Hematopoietic multipotent progenitor cell treated with erythropoietin and hydrocortisone succinate and interleukin-3 and kit ligand, for 15 days (in vitro differentiated cells): ENCODE measurements at places on chromosomes 4 and X.

DNA sequence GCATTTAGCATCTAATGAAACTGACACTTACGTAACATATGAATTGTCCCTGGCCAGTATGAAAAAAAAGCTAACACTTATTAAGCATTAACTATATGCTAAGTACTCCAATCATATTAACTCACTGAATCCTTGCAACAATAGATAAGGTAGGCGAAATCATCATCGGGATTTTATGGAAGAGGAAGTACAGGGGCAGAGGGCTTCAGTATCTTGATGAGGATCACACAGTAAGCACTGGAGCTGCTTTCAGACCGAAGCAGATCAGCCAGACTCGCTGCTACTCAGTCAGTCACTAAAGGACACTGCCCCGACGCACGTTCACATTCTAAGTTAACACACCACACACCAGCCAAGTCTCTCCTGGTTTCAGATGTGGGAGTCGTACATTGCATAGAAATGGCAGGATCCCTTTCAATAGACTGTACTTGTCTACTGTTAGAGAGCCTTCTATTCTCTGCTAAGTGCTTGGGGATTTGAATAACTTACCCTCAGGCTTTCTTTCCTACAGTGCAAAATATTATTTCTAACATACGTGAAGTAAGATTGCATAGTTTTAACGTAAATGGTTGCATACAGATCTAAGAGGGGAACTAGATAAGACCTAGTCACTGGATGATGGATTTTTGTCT is 540.2 kb upstream of the TENM3 start:
- DNase-seq = no peak

DNA sequence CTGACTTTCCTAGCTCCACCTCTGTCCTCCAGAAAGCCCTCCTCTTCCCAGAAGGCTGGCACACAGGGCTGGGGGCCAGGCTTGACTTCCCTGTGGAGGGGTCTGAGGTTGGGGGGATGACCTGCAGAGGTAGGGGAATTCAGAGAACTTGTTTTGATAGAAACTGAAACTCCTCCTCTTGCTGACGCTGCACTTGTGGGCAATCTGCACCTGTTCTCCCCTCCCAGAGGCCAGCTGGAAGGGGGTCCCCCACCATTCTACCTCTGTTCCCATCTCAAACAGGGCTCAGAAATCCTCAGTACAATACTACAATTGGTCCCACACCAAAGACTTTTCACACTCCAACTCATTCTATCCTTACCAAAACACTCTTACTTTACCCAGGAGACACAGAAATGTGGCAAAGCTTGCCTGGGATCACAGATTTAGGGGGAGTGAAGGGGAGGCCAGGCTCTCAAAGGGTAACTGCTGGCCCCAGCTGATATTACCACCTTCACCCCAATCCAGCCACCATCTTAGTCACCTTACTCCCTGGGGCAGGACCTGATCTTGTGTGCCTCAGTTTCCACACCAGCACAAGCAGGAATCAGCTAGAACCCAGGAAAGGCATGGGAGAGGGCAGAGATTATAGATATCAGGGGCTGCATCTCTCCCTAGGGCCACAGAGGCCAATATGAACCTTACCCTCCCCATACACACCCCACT is 18.5 kb downstream of the OTUD5 start:
- no peak for DNase-seq

GRCh38 chr4:83757121-83757621 is 221.3 kb downstream of the GPAT3 start:
- DNase-seq = peak; percentile 89

- no peak for DNase-seq
Measured at GRCh38 chr4:169096221-169096620, 86.2 kb upstream of the CBR4 start.

DNA sequence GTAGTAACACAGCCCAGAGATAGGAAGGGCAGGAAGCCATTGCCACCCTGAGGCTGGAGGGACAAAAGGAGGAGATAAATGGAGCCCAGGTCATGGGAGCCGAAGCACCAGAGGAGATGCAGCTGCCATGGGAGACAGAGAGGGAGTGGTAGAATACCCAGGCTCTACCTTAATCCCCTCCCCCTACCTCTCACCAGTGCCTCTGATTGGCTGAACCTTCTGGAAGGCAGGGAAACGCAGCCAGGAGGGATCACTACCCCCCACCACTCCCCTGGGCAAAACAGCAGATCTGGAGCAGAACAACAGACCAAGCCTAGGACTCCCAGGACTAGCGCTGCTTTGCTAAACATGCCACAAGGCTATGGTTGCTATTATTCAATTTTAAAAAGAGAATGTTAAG is 114.2 kb downstream of the ZNF827 start:
- DNase-seq = no peak

GRCh38 chr4:4568806-4569427 is 27.1 kb upstream of the STX18 start:
- no peak for DNase-seq

GRCh38 chrX:10570601-10571000 is 49.8 kb downstream of the MID1 start:
- DNase-seq = no peak

DNA sequence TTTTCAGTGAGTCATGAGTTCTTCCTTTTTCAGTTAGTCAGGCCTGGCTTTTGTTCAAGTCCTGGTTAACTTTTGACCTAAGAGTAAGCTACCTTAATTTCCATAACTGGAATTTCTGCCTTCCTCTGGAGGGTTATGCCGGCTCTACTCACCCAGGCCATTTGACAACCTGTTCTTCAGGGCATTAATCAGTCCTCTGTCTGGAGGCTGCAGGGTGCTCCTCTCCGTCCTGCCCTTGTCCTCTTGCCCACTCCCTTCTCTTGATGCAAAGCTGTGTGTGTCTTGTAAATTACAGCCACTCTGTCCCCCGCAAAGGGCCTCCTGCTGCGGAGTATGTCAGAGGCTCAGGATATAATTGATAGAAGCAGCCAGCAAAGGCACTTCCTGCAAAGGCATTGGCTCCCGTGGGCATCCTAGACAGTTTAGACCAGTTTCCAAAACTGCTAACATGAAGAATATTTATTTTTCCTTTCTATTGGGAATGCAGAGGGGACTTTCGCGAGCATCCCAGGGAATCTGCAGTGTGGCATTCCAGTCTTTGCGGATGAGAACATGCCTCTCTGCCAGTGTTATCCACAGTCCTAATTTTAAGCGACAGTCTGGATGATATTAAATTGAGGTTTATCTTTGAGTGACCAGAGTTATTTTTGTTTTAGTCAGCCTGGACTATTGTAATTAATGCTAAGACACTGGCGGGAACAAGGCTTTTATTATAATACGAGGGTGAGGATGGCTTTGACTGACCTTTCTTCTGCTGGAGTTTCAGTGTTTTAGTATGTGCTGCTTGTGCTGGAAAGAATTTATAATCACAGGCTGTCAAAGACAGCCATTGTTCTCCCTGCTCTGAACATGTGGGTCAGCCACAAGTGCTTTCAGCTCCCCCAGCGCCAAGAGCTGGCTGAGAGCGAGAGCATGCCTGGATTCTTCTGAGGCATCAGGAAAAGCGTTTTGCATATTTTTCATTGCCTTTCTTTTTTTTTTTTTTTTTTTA is 74.2 kb downstream of the LIMCH1 start:
- DNase-seq = no peak

DNA sequence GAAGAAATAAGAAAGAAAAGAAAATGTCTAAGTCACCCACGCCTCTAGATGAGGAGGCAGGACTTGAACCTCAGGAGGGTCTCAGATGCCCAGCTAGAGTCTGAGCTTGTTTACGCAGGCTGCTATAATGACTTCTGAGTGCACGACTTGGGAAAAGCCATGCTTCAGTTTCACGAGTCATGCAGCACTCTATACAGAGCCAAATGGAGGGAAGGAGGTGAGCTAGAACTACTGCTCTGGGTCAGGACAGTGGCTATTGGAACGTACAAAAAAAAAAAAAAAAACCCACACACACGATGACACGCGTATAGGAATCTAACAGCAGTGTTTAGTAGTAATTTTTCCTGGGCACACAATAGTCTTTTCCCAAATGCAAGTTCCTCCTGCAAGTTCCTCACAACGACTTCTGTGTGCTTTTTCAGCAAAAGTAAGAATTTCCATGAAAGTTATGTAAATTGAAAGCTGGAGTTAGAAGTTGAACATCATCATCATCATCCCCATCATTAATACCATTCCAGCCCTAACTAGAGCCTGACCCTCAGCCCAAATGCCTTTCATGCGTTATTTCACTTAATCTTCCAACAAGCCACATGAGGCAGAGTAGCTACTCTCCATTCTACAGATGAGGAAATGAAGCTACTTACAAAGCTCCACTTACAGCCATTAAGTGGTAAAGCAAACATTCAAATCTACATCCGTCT is 36.6 kb downstream of the IRF2 start:
- no peak for DNase-seq

GRCh38 chrX:12770440-12770839 is 20.8 kb upstream of the PRPS2 start:
- peak; percentile 11 for DNase-seq

- no peak for DNase-seq
Measured at GRCh38 chr4:189786447-189786846, 154.2 kb upstream of the FRG1 start.

GRCh38 chr4:6724421-6725111 is 8.6 kb downstream of the BLOC1S4 start:
- DNase-seq = no peak

DNA sequence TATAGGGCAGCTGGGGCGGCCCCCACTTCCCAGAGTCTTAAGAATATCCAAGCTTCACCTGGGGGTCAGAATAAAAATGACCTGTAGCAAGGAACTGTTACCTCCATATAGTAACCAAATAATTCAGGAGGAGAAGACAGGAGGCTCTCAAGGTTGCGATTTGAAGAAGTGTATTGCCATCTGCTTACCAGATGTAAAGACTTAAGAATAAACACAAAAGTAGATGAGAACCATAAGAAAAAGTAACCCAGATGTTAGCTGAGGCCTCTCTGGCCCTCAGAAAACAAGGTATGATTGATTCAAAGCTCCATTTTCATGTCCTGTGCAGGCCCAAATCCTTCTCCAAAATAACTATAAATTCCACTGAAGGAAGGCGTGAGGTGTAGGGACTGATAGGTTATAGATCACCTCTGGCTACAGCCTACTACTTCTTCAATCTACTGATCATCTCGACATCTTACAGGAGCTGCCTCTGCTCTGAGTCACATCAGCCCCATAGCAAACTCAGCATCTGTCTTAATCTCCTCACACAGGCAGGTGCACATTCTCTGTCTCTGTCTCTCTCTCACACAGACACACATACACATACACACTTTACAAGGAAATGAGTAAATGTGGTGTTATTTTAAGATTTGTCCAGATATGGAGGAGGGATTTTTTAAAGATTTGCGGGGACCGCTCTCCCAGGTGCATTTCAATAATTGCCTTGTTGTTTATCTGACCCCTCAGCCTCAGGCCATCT is 193.9 kb upstream of the EDNRA start:
- no peak for DNase-seq

- no peak for DNase-seq
Measured at GRCh38 chr4:10584042-10584441, 100.5 kb downstream of the CLNK start.

- no peak for DNase-seq
Measured at GRCh38 chr4:124414276-124415040, 298.1 kb downstream of the ANKRD50 start.
